ENCODE measurements at places on chromosomes 4 and X.

GRCh38 chr4:123667496-123667895, 270.9 kb downstream of the SPRY1 start:
- no peak for DNase-seq

- no peak for DNase-seq
Measured at GRCh38 chr4:882646-883045, 49.5 kb downstream of the GAK start.

GRCh38 chrX:33218819-33219218, 7.5 kb upstream of the DMD start:
- DNase-seq: no peak

DNA sequence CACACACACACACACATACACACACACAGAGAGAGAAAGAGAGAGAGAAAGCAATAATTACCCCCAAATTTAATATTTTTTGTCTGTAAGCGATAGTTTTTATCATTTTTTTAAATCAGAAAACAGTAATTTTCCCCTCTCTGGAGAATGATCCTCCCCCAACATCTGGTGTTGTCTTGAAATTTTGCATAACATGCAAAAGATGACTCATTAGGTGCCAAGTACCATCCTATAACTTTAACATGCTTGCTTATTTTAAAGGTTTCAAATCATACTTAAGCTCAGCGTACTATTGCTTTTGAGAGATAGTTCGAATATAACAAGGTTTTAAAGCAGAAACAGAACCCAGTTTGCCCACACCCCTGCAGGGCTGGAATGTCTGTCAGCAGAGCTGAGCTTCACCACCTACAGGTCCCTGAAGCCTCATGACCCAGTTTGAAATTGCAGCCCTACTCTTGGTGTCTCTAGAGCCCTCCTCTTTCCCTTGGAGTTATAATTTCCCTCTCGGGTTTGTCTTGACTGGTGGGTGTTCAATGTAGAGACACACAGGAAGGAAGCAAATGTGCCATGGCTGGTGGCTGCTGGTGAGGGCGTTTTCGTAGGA, 175.0 kb upstream of the HS3ST1 start:
- no peak for DNase-seq

All from activated CD4-positive, alpha-beta T cell treated with anti-CD3 and anti-CD28 coated beads, Interleukin-2, amount 50 U/mL, for 24 hours (primary cell).